ENCODE measurements at places on chromosomes 5 and 9.

GRCh38 chr5:179974946-179975712 is 67.4 kb upstream of the TBC1D9B start:
- DNase-seq = peak; percentile 56

DNA sequence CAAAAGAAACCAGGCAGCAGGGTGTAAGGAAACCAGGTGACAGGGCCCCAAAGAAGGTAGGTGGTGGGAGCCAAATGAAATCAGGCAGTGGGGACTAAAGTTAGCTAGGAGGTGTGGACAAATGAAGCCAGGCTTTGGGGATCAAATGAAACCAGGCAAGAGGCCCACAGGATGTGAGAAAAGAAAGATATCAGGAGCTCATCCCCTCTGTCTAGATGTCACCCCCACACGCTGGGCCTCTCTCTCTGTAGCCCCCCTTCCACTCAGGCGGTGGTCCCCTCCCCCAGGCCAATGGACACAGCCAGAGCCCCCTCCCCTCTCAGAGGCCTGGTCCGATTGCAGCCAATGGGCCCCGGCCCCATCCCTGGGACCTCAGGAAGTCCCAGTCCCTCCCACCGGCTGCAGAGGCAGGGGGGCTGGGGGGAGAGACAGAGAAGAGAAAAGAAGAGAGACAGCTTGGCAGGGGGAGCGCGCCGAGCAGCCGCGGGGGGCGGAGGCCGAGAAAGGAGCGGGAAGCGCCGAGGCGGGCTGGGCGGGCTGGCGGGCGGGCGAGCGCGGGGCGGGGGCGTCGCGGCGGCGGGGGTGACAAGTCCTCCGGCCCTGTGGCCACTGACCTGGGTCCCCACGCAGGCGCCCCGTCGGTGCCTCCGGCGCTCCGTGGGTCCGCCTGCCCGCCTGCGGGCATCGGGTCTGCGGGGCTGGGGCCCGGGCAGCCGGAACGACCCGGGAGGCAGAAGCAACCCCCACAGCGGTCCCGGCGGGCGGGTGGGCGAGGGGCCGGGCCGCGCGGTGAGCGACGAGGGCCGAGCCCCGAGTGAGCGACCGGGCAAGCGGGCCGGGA is 11.9 kb downstream of the CNTFR start:
- no peak for DNase-seq

DNA sequence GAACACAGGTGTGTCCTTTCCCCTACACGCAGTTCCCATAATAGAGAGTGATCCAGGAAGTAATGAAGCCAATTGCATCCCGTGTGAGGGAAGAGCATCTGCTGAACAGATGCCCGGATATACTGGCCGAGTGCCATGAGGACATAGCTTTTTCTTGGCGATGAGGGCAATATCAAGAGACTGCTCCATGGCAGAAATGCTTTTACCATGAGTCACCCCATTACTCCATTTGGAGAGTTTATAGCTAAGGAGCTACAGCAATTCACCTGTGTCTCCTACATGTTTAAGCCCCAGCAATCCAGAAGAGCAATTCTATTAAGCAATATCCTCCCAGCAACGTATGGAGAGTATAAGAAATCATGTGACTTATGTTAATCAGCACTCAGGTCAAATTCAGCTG is 222.0 kb upstream of the KLF4 start:
- no peak for DNase-seq

DNA sequence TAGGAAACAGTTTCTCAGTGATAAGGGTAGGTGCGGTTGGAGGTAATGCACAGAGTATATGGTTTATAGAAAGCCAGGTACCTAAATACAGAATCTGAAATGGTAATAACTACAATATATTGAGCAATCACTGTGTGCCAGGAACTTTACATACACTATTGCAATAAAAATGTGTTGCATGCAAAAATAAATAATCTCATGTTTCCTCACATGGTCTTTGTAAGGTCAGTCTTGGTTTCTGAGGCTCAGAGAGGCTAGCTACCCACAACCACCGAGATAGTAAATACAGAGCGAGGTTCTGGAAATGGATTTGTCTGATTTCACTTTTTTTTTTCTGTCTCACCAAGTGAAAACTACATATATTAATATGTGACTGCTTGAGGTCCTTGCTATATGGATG is 128.9 kb downstream of the CAMK4 start:
- no peak for DNase-seq

DNA sequence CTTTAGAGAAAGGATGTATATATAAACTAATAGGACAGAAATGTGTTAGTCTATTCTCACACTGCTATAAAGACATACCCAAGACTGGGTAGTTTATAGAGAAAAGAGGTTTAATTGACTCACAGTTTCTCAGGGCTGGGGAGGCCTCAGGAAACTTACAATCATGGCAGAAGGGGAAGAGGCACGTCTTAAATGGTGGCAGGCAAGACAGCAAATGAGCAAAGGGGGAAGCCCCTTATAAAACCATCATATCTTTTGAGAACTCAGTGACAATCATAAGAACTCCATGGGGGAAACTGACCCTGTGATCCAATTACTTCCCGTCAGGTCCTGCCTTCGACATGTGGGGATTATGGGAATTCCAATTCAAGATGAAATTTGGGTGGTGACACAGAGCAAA is 8.8 kb upstream of the RICTOR start:
- no peak for DNase-seq

Measured in HEK293T (cell line).